Stimulated activated CD4-positive, alpha-beta T cell treated with anti-CD3 and anti-CD28 coated beads, Interleukin-12 subunit alpha, Interleukin-12 subunit beta, amount 100 ng/mL, for 48 hours (primary cell): ENCODE measurements at places on chromosomes 7 and 10.

GRCh38 chr7:123355576-123356190 is 155.9 kb upstream of the SLC13A1 start:
- no peak for DNase-seq

- no peak for DNase-seq
These were observed 78.6 kb upstream of the DYNC1I1 start for GRCh38 chr7:95693551-95694333.

GRCh38 chr7:122303531-122304318 is 825 bp downstream of the FEZF1 start:
- no peak for DNase-seq

DNA sequence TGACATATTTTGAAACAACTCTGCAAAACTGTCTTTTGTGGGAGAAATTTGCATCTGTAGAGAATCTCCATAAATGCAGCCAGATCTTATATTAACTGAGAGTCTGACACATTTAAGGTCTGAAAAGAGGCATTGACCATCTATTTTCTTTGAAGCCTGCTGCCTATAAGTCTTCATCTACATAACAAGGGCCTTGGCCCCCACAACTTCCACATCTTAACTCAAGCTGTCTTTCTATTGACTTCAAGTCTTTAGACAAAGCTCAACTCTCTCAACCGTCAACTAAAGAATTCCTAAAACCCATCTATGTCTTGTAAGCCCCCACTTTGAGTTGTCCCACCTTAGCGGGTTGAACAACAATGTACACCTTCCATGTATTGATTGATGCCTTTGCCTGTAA is 72.4 kb upstream of the ADCY1 start:
- no peak for DNase-seq

DNA sequence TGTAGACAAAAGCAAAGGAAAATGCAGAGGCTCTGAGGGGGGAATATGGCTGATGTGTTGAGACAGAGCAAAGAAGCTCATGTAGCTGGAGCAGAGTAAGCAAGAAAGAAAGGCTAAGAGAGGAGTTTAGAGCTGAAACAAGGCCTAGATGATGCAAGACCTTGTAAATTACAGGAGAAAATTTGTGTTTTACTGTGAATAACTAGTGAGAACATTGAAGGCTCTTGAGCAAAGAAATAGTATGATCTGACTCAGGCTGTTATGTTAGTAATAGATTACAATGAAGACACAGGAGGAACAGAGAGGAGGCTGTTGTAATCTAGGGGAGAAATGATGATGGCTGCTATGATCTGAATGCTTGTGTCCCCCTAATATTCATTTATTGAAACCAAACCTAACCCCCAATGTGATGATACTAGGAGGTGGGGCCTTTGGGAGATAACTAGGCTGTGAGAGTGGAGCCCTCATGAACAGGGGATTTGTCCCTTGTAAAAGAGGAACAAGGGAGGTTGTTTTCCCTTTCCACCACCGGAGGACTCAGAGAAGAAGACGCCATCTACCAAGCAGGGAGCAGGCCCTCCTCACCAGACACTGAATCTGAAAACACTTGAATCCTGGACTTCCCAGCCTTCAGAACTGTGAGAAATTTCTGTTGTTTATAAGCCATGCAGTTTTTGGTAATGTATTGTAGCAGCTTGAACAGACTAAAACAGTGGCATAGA is 394.9 kb downstream of the HTR7 start:
- DNase-seq = no peak

DNA sequence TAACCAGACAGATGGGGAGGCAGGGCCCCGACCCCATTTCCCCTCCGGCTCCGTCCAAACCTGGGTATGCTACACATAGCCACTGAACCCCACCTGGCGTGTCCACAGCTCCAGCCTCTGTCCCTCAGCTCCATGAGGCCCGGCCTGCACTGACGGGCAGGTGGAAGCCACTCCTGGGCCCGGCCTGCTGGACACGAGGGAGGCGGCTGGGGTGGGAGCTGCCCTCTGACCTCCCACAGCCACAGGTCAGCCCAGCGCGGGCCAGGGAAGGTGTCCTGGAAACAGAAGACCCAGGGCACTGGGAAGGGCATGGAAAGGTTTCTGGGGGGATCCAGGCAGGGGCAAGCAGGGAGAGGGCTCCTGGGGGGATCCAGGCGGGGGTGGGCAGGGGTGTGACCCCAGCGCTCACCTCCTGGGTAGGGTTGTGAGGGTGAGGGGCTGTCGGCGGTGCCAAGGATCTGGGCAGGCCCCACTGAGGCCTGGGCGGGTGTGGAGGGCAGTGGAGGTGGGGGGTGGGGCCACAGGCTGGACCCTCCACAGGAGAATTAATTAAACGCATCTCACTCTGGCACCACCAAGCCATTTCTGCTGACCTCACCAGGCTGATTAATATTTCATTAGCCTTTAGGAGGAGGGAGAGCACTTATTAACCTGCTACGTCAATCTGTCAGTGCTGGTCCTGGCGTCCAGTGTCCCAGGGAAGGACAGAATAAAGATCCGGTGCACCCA is 108.9 kb downstream of the UNCX start:
- no peak for DNase-seq

DNA sequence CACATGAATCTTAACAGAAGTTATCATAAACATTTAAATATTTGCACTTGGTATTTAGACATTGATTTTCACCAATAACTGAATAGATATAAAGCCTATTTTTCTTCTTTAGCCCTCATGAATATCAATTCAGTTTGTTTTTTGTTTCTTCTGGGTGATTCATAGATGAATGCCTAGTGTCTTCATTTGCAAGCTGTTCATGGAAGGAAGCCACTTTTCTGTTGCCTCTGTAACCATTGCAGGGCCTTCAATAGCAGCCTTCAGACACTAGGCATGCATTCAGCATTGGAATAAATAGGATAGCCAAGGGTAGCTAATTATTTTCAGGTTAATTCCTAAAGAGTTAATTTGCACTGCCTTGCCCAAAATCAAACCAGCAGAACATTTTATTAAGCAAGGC is 375.3 kb downstream of the DPP6 start:
- DNase-seq = no peak

DNA sequence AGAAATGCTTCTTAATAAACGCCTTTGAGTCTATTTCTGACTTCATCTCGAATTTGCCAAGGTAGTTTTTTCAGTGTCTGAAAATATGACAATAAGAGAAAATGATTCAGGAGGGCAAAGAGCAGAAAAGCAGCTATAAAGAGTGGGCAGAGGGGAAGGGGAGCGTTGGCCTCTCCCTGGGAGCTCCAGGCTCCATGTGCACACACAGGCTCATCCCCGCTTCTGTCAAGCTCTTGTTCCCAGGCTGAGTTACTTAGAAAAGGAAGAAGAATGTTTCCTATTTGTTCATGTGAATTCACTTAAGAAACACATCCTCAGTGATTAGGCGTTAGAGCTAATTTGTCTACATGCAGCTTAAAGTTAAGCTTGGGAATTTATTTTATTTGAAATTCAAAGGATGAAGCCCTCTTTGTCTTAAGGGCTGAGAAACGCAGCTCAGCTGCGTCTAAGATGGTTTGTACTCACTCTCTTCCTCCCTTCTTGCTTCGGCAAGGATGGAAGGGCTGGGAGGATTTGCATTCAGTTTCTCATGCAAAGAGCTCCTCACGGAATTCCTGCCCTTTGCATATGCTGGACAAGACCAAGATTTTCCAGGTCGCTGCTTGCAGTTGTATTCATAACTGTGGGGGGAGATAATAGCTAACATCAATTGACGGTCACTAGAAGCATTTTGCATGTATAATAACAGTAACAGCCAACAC is 29.0 kb upstream of the ATXN7L1 start:
- no peak for DNase-seq

- DNase-seq = no peak
These were observed 478.2 kb upstream of the LRRN3 start for GRCh38 chr7:110612680-110613079.

GRCh38 chr7:111266613-111267012 is 175.7 kb downstream of the LRRN3 start:
- no peak for DNase-seq

GRCh38 chr10:58773944-58774343 is 261.3 kb downstream of the BICC1 start:
- DNase-seq = no peak

GRCh38 chr10:108789919-108790318 is 1133.4 kb downstream of the XPNPEP1 start:
- no peak for DNase-seq

- no peak for DNase-seq
These were observed 446.0 kb downstream of the SUGCT start for GRCh38 chr7:40580776-40581175.

- no peak for DNase-seq
These were observed 153.1 kb downstream of the TRIL start for GRCh38 chr7:28804990-28805389.

DNA sequence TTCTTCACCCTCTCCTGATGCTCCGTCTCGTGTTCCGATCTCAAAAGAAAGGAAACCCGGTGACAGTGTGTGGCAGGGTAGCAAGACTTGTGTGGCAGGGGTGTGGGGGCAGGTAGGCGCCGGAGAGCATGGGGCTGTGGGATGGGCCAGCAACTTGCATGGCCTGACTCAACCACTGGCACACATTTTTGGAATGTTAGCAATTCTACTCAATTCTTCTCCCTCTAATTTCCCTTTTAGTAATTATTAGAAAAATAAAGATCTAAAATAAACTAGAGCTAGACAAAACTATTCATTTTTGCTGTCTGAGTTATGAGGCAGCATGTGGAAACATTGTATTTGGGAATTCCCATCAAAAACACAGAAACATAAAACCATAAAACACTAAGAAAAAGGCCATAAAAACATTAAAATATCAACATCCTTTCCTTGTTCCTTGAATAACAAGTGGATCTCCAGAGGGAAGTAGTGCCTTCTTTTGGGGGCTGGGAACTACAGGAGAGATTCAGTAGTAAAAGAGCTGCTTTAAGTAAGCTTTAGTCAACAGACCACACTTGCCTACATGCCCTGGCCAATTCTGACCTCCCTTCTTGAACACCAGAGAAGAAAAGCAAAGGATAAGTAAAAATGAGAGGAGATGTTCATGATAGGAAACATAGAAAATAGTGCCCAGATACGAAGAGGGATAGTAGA is 21.8 kb downstream of the SEMA3C start:
- no peak for DNase-seq

DNA sequence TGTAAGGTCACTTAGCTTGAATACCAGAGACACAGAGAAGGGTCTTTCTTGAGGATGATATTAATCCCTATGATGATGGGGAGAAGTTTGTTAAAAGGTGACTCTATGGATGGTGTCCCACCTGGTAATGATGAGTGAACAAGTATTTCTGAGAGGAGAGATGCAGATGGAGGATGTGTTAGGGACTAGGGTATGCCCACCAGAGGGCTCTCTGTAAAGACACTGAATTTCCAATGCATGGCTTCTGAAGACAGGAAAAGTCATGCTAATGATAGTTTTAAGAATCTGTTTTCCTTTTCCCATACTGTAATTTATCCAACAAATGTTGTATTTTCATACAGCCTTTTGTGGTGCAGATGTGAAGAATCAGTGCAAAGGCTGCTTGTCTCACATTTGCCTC is 1250.9 kb upstream of the CELF2 start:
- no peak for DNase-seq

DNA sequence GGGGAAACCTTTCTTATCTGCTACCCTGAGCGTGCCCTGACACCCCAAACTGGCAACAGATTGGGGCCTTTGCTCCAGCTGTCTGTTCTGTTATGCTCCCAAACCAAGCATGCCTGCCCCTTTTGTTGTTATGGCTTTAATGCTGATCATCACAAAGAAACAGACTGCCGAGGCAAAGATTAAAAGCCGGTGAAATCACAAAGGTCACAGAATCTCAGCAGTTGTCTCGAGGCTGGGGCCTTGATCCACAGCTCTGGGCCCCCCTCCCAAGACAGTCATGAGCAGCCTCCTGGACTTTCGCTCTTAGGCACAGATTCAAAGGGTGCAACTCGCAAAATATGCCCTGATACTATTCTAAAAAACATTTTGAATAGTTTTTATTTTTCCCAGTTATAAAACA is 65.6 kb downstream of the STRA8 start:
- no peak for DNase-seq

- no peak for DNase-seq
These were observed 73.6 kb downstream of the EGFR start for GRCh38 chr7:55092186-55092974.

DNA sequence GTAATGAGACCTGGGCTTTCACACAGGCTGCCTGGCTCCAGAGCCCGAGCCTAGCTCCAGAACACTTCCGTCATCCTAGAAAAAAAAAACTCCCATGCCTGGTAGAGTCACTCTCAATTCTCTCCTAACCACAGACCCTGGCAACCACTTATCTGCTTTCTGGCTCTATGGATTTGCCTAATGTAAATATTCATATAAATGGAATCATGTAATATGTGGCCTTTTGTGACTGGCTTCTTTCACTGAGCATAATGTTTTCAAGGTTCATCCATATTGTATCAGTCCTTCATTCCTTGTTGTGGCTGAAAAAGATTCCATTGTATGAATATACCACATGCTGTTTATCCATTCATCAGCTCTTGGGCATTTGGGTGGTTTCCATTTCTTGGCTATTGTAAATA is 167.7 kb upstream of the MKLN1 start:
- DNase-seq = no peak

GRCh38 chr10:88544140-88544870 is 38.8 kb downstream of the RNLS start:
- no peak for DNase-seq

DNA sequence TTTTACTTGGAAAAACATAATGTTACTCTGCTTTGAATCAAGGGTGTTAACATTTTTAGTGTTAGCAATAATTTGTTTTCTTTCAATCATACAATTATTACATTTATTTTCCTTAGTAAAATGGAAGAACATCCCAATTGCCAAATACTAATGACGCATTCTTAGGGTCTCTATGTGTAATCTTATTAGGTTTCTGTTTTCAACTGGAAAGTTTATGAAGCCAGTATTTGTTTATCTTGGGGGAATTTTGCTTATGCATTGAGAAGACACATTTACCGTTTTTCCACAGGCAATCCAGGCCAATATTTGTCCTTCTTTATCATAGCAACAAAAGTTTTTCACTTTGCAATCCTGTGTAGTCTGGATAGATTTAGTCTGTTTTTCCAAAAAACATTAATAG is 134.5 kb downstream of the CPED1 start:
- DNase-seq = no peak

DNA sequence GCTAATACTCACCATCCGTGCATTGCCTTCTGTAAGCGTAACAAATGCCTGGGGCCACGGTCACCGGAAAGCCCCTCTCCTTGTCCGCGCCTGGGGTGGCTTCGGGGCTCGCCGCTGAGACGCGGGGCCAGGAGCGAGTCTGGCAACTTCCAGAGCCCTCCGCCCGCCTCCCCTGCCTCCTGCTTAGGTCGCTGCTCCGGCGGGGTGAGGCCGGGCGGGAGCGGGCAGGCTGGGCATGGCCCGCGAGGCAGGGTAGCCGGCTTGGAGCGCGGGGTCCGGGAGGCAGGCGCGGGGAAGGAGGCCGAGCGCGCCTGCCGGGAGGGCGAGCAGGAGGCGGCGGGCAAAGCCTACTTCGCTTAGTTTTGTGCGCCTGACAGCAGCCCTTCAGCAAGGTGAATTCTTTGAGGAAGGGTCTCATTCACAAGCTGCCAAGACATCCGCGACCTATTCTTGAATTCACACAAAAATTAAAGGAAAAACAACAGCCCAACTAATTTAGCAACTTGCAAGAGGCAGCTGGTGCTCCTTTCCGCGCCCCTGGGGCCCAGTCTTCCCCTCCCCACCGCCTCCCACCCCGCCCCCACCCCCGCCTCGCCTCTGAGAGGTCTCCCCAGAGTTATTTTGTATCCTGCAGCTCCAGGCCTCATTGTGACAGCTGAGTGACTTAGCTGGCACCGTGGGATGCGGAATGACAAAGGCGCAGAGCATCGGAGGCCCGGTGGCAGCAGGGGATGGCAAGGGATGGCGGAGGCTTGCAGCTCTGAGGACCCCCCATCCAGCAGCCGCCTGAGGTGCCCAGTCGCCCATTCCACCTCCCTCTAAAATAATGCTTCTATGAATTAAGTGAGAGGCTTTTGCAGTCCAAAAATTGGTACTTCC is 12.8 kb upstream of the KAT6B start:
- no peak for DNase-seq
